Stimulated activated CD8-positive, alpha-beta memory T cell treated with anti-CD3 and anti-CD28 coated beads, Interleukin-12 subunit alpha, Interleukin-12 subunit beta, amount 100 ng/mL, for 1 hour (primary cell): ENCODE measurements at places on chromosomes 2 and 18.
A peak's percentile ranks its signal among the peaks of the same experiment; 100 is the strongest.

DNA sequence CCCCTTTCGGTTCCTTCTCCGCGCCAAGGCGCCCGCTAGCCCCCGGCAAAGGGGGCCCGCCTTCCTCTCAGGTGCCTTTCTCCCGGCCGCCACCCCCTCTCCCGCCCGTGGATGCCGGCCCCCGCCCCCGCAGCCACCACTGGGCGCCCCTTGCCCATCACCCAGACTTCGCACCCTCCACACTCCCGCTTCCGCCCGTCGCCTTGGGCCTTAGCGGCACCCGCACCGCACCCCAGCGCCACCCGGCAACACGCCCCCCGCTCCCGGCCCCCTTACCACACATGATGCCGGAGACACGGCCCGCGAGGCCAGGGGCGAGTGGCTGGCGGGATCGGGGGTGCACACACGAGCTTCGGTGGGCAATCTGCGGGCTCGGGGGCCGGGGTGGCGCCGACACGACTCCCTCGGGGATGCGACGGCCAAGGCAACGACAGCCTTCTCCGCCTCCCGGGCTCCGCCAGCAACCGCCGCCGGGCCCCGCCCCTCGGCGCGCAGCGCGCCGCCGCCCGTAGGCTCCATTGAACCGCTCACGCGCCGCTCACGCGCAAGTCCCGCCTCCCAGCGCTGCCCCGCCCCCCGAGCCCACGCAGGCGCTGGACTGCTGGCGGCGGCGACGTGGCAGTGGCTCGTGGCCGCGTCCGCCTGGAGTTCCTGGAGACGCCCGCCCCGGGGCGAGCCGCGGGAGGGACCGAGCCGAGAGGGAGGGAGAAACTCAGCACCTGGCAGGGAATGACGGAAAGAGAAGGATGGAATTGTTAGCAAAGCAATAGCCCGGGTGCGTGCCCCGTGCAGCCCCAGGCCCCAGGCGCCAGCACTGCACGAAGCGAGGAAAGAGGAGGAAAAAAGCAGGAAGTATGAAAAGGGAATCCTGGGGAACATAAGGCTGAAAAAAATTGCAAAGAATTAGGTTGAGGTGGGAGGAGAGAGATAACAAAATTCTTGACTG lies at the start of gene GFPT1:
TSS of gene GFPT1 (minus strand) at position 439 of the 946 bp plus-strand sequence. CDS start at position 283, 156 bp downstream.
- DNase-seq: peak; percentile 82

DNA sequence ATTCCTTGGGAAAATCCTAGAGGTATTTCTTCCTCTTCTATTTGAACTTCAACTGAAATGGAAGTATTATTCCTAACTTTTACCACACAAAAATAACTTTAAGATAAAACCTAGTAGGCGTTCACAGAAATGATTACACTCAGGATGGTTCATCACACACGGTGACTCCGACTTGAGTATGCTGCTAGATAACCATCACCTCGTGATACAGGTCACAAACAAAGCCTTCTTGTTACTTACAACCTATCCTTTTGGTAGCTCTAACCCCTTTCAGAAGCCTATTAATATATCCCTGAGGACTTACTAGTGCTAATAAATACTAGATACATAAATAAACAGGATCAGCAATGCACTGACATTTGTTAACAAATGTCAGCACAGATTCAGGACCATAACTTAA lies 101.0 kb upstream of the DNER start:
- no peak for DNase-seq

- no peak for DNase-seq
These were observed 17.4 kb downstream of the RUFY4 start for GRCh38 chr2:218086478-218086877.

- DNase-seq: no peak
These were observed 46.2 kb upstream of the B3GNT2 start for GRCh38 chr2:62149708-62150107.

DNA sequence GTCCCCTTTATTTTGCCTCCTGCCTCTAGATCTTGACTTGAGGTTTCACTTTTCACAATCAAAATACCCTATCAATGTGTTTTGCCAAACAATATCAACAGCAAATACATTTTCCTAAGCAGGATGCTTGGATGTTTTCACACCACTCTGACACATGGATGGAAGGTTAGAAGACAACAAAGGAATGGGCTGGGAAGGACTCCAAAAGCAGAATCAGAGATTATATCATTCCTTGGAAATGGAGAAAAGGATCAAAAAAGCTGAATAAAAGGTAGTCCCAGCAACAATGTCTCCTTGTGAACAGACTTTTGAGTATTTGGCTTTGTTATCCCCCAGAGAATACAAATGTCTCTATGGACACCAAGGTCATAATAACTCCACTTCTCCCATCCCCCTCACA lies 170.8 kb downstream of the ETAA1 start:
- no peak for DNase-seq

GRCh38 chr2:85589982-85590791 lies 5.4 kb upstream of the RNF181 start:
- DNase-seq: no peak

DNA sequence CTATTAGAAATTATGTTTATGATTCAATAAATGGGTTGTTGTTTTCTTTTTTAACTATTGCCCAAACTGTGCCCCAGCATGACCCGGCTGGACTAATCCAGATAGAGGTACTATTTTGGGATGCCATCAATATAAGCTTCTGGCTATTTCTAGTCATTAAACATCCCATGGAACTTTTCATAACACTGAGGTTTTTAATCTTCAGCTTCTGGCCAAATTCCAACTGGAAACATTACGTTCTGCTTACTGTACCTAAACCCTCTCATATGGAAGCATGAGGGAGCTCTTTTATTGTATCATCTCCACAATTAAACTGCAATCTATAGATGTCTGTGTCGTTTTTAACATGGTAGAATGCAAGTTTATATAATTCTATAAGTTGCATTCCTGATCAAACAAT lies 674.7 kb downstream of the ARHGAP15 start:
- no peak for DNase-seq

DNA sequence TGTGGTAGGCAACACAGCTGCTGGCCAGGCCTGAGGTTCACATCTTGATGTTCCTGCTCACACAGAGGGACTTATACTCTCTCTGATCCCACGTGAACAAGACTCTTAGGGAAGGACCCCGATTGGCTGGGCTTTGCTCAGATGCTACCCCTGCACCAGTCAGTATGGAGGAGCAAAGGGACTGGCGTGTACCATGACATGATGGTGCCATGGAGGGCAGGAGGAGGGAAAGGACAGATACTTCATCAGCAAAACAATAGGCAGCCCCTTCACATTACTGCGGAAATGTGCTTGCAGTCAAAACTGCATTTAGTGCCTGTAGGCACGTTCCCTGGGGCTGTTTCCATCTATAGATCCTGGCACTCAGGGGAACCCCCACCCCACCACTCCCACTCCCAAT lies 42.7 kb downstream of the ZFP36L2 start:
- DNase-seq: no peak

GRCh38 chr2:215171151-215171550 lies 32.7 kb upstream of the ABCA12 start:
- no peak for DNase-seq

GRCh38 chr2:162266460-162266760 lies 23.2 kb upstream of the FAP start:
- DNase-seq: no peak

- no peak for DNase-seq
These were observed 106.3 kb upstream of the CDCA7 start for GRCh38 chr2:173248381-173248780.
